ENCODE measurements at places on chromosomes 12 and 14. TPM values are rescaled to one million over a fixed set of nuclear protein-coding genes. Genes with fewer than 3 reads are reported as not detected.

Gene SRRM4
- total RNA-seq = 0.44 TPM

Gene SERPINA12
- total RNA-seq = not detected

Gene KCNC2
- total RNA-seq = not detected

Gene CLEC7A
- total RNA-seq = not detected

Gene TAS2R9
- not detected for total RNA-seq

Gene FGF6
- not detected for total RNA-seq

Gene GPR137C
- total RNA-seq = 4.5 TPM

DNA sequence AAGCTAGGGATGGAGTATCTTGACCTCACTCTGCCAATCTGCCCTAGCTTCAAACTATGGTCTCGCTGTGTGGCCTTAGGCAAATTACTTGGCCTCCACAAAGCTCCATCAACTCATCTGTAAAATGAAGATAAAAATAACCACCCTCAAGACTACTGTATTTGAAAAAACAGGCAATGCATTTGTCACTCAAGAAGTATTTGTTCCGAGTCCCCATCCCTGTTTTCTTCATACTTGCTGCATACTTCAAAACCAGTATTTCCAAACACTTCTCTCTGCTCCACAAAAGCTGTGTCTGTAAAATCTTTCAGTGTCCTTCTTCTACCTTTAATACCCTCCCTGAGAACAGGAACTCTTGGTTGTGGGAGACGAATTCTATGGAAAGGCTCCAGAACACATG, 47.9 kb downstream of the GTF2A1 start:
- no peak for DNase-seq
- H3K27ac ChIP-seq = no peak overlapping the region
- H3K4me3 ChIP-seq = no peak overlapping the region
- no peaks in the 10 kb centered on the region for H3K4me1 ChIP-seq
- H3K27me3 ChIP-seq = no peaks in the 10 kb centered on the region

DNA sequence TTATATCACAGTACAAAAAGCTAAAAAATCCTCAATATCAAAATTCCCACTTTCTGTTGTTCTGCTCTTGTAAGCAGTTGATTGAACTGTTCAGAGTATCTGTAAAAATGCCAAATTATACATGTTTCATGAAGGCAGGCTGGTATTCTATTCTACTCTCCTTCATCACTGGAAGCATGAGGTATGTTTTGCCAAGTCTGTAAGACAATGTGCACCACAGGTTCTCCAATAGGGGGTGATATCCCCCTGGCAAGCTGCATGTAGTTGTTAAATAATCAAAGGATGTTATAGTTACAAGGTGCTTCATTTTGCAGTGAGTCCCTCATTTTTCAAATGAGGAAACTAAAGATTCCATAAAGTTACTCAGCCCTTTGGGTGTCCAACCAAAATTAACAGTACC, 15.1 kb upstream of the NEK9 start:
- no peaks in the 10 kb centered on the region for H3K4me1 ChIP-seq
- peaks cover 54% of the 10 kb centered on the region for H3K36me3 ChIP-seq
- H3K27me3 ChIP-seq = no peaks in the 10 kb centered on the region
- H3K27ac ChIP-seq = no peak overlapping the region
- H3K4me3 ChIP-seq = no peak overlapping the region
- DNase-seq = no peak

DNA sequence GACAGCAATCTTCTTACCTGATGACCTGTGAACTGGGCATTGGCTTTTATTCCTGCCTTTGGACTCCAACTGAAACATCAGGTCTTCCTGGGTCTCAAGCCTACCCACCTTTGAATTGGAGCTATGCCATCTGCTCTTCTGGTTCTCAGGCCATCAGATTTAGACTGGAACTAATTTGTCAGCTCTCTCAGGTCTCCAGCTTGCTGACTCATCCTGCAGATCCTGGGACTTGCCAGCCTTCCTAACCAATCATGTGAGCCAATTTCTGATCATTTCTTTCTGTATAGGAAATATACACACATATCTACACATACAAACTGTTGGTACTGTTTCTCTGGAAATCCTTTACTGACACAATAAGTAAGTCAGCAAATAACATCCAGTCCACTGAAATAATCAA, 65.3 kb upstream of the TSPAN8 start:
- H3K4me1 ChIP-seq = no peaks in the 10 kb centered on the region
- H3K27ac ChIP-seq = no peak overlapping the region
- DNase-seq = no peak
- H3K27me3 ChIP-seq = no peaks in the 10 kb centered on the region

DNA sequence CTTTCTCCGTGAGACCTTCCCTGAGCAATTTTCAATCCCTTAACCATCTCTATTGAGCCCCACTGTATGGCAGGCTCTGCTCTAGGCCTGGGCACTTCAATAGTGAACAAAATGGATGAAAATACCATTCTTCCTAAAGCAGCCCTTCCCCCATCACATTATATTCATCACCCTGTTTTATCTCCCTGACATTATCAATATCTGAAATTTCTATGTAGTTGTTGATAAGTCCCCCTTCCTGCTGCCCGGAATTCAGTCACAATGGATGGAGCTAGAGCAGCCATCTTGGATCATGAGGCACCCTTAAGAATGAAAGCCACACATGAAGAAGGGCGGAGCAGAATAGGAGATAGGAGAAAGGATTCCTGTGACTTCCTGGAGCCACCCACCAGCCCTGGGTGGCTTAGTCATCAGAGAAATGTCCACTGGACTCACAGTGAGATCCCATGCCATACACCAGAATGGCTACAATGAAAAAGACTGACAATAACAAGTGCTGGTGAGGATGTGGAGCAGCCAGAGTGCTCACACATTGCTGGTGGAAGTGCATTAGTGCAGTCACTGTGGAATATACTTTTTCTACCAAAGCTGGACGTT, 33.9 kb downstream of the SCARB1 start:
- no peak overlapping the region for H3K4me3 ChIP-seq
- peaks cover 19% of the 10 kb centered on the region for H3K4me1 ChIP-seq
- no peak overlapping the region for H3K27ac ChIP-seq
- no peaks in the 10 kb centered on the region for H3K27me3 ChIP-seq
- no peaks in the 10 kb centered on the region for H3K36me3 ChIP-seq

GRCh38 chr12:40511341-40511740, 180.9 kb upstream of the CNTN1 start:
- no peak for DNase-seq
- H3K36me3 ChIP-seq = no peaks in the 10 kb centered on the region
- H3K4me1 ChIP-seq = peaks cover 6% of the 10 kb centered on the region
- H3K27me3 ChIP-seq = no peaks in the 10 kb centered on the region
- H3K4me3 ChIP-seq = no peak overlapping the region

DNA sequence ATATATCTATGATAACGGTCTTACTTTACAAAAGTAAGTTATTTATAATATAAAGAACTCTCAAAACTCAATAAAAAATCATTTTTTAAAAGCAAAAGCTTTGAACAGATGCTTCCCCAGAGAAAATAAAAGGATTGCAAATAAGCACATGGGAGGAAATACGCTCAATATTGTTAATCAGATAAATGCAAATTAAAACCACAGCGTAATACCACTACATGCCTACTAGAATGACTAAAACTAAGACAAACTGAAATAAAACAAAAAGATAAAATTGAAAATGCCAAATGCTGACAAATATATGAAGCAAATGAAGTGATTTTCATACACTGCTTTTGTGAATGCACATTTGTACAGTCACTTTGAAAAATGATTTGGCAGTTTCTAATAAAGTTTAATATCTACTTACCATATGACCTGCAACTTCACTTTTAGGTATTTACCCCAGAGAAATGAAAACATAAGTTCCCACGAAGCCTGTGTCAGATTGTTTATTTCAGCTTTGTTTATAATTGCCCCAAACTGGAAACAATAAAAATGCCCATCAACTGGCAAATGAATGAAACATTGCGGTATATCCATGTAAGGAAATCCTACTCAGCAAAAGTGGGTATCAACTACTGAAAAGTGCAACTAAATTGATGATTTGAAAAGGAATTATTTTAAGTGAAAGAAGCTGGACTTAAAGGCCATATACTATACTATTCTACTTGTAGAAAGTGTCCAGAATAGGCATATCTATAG, 1072.4 kb downstream of the TMTC2 start:
- no peak overlapping the region for H3K4me3 ChIP-seq
- no peaks in the 10 kb centered on the region for H3K36me3 ChIP-seq
- H3K27me3 ChIP-seq = no peaks in the 10 kb centered on the region
- no peak overlapping the region for H3K27ac ChIP-seq
- no peak for DNase-seq
- no peaks in the 10 kb centered on the region for H3K4me1 ChIP-seq

- peak overlapping the region; percentile 76 for H3K27ac ChIP-seq
- no peaks in the 10 kb centered on the region for H3K36me3 ChIP-seq
- H3K4me1 ChIP-seq = peaks cover 9% of the 10 kb centered on the region
These were observed 15.3 kb downstream of the FBRSL1 start for GRCh38 chr12:132505105-132505851.

DNA sequence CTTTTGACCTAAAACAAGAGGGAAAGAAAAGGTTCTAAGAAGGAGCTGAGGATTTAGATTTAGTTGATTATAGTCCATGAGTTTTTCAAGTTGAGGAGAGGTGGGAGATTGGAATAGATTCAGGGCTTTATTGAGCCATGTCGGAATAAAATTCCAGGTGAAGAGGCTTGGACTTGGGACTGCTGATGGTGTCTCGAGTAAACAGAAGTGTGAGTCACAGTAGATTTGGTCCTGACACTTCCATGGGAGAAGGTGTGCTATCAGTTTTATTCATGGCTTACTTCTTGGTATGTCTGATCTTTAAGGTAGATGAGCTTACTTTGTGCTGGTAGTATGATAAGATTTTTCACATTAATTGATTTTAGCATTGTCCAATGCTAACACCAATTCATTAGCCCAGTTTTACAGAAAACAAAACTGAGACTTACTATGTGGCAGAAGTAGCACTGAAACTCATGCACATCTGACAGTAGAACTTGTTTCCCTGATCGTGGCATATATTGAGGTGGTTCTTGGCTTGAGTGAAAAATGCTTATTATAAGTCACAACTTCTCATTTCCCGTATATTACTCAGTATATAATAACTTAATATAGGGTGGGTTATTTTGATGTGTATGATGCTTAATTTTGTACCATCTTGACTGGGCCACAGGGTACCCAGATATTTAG, 172.4 kb upstream of the IGF1 start:
- DNase-seq = no peak
- H3K36me3 ChIP-seq = no peaks in the 10 kb centered on the region
- no peaks in the 10 kb centered on the region for H3K27me3 ChIP-seq
- no peaks in the 10 kb centered on the region for H3K4me1 ChIP-seq

Data from endodermal cell (in vitro differentiated cells).